ENCODE measurements at places on chromosomes 4 and X.
A peak's percentile ranks its signal among the peaks of the same experiment; 100 is the strongest.

DNA sequence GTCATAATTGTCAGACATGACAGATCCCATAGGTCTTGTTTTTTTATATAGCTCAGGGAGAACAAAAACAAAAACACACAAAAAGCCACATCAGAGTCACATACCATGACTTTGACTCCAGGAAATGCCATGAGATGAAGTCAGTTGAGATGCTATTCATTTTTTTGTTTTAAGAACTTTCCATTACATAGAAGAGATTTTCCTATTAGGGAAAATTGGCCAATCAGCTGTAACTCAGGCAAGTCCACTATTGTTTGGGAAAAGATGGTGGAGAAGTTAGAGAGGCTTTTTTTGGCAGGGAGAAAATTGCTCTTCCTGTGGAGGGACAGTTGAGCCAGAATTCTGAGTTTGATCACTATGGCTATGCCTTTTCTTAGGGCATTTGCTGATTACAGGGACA, 72.6 kb downstream of the SMARCA5 start:
- peak; percentile 26 for DNase-seq

GRCh38 chr4:184007891-184008290, 102.8 kb downstream of the STOX2 start:
- DNase-seq, result no peak

GRCh38 chr4:4424499-4425115, 37.7 kb downstream of the NSG1 start:
- no peak for DNase-seq

GRCh38 chr4:8356856-8357255, 83.7 kb downstream of the ACOX3 start:
- DNase-seq, result no peak

DNA sequence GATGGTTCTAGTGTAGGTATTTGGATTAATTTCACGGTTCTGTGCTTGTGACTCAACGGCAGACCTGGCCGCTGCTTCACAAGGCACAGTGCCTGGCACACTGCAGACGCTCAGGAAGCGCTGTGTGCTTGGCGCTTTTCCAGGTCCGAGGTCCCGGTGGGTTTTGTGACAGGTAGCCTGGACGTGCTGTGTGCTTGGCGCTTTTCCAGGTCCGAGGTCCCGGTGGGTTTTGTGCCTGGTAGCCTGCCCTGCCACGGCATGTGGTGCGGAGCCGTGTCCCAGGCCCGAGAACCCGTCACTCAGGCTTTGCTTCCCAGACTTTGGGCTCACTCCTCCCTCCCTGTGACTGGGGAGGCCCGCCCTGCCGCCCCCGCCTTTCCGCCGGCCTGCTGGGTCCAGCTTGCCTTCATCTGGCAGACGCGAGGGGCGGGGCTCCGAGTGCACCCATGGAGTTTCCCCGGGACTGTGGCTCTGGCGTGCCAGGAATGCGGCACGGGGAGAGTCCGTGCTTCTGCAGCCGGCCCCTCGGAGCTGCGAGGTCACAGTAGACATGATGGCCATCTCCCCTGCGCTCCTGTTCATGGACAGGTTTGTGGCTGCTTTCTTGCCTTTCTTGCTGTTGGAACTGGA, 44.2 kb downstream of the TBC1D14 start:
- DNase-seq, result peak; percentile 35

GRCh38 chr4:139922406-139923024, 231.5 kb downstream of the MAML3 start:
- DNase-seq, result no peak

DNA sequence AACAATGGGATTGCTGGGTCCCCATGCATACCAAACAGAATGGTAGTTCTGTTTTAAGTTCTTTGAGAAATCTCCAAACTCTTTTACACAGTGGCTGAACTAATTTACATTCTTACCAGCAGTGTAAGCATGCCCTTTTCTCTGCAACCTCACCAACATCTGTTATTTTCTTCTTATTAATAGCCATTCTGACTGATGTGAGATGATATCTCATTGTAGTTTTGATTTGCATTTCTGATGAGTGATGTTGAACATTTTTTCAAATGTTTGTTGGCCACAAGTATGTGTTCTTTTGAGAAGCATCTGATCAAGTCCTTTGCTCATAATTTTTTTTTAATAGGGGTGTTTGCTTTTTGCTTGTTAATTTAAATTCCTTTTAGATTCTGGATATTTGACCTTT, 41.2 kb upstream of the ZMAT1 start:
- no peak for DNase-seq

DNA sequence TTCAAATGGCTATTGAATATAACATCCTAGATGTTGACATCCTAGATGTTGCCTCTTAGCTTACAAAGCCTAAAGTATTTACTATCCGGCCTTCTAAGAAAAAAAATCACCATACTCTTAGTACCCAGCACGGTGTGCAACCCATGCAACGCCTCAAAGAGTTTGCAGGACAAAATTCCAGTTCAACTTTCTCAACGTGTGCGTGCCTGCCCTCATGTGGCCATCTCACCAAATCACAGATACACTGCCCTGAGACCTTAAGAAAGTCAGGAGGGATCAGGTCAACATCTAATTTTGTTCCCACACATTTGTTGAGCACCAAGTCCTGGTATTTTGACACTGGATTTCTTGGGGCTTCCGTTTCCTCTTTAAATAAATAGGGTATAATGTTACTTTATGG, 68.3 kb downstream of the CRMP1 start:
- DNase-seq, result peak; percentile 23

DNA sequence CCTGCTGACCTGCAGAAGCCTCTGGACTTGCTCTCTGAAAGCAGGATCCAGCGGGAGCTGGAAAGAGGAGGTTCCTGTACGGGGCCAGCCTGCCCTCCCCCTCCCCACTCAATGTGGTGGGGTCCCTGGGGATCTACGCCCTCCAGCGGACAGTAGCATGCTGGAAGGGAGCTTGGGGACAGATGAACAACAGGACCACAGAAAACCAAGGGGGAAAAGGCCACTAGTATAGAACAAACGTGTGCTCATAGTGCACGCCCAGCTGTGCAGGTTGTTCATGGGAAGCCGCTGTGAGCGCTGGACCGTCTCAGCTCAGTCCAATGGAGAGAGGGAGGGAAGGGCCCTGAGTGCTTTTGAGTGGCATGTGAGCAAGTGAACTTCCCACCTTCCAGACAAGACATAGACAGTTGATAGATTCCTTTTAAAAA, 15.8 kb downstream of the HMX1 start:
- no peak for DNase-seq

GRCh38 chr4:110515676-110516075, 39.7 kb downstream of the ENPEP start:
- DNase-seq, result no peak

- DNase-seq, result no peak
Measured at GRCh38 chr4:102399021-102399420, 53.7 kb upstream of the SLC39A8 start.
